ENCODE measurements at places on chromosomes 2 and 18. TPM values are rescaled to one million over a fixed set of nuclear protein-coding genes. Genes with fewer than 3 reads are reported as not detected.

- no peak for DNase-seq
These were observed 146.3 kb upstream of the APCDD1 start for GRCh38 chr18:10308154-10308553.

- DNase-seq: peak; percentile 18
These were observed 350.6 kb upstream of the VRK2 start for GRCh38 chr2:57696016-57696415.

GRCh38 chr2:224576088-224576715 lies 9.0 kb downstream of the CUL3 start:
- no peak for DNase-seq

DNA sequence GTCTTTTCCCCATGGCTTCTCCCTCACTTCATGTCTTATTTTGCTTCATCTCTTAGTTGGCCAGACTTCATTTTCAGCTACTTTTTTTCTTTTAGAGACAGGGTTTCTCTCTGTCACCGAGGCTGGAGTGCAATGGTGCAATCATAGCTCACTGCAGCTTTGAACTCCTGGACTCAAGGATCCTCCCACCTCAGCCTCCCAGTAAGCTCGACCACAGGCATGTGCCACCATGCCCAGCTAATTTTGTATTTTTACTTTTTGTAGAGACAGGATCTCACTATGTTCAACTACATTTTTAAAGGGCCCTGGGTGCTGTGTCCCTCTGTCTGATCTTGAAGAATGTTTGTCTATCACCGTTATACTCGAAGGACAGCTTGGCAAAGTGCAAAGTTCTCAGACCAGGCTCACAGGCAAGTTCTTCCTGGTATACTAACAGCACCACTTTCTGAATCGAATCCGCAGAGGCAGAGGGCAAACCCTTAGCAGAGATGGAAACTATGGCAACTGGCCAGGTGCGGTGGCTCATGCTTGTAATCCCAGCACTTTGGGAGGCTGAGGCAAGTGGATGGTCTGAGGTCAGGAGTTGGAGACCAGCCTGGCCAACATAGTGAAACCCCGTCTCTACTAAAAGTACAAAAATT lies 60.9 kb downstream of the SOWAHC start:
- no peak for DNase-seq

Gene SMAD7
- 32.9 TPM for total RNA-seq

Gene HOXD12
- total RNA-seq: not detected

Gene PASK
- total RNA-seq: 5.5 TPM

DNA sequence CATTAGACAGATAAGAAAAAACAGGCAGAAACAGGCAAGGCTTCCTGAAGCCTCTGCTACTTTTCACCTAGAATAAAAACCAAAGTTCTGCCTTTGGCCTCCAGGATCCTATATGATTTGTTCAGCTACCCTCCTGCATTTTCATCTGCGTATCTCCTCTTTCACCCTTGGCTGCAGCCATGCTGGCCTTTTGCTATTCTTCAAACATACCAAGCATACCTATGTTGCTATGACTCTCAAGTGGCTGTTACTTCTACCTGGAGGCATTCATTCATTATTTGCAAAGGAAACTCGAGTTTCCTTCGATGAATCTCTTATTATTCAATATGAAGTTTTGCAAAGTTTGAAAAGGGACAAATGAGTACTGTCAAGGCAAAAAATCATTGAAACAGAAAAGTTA lies 106.4 kb upstream of the HNMT start:
- no peak for DNase-seq

DNA sequence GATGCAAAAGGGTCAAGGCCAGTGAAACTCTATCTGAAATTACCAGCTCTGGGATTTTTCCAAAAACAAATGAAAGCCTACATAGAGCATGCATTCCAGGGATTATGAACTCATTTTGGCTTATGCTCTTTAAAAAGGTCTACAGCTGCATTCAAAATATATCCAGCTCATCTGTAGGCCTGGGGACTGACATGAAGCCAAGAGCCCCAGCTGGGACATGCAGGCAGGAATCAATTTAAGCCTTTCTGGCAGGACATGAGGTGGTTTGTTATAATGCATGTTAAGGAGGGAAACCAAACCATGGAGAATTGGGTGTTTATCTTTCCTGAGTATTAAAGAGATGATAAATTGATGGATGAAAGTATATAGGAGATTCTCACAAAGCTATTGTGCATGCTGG lies 164.5 kb downstream of the RBM43 start:
- DNase-seq: no peak

DNA sequence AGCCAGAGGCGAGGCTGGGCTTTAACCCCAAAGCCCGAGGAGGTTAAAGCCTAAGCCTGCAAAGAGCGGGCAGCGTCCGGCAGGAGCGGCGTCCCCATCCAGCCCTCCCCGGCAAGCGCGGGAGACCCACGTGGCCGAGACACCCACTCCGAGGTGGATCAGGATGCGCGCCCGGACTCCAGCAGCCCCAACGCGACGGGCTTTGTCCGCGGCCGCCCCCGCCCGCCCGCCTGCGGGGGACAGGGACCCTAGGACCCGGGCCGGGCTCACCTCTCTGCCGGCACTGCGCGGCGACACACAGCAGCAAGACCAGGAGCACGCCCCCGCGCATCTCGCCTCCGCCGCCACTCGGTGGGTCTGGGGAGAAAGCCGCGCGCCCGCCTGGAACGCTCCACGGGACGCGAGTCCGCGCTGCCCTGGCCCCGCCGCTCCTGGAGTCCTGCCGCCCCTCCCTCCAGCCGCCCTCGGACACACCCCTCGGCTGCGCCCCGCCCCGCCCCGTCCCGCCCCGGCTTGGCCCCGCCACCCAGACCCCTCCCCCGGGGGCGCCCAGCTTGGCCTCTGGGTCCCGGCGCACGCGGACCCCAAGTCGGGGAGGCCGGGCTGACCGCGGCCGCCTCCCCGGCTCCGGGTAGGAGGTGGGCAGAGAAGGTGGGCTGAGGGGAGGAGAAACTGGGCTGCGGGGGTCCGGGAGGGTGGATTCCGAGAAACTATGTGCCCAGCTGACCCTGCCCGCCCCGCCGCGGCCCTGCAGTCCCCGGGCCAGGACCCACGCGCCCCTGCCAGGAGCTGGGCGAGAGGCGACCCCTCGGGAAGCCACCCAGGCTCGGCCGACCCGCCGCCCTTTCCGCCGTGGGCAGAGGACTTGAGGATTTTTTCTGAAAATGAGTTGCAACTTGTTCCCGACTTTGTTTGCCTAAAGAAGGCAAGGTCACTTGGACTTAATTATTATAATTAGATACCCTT lies at the start of gene LAMA1:
Gene LAMA1 (minus strand): TSS at position 408 of the 966 bp plus-strand sequence. CDS start 77 bp downstream, at position 331.
- DNase-seq: no peak

DNA sequence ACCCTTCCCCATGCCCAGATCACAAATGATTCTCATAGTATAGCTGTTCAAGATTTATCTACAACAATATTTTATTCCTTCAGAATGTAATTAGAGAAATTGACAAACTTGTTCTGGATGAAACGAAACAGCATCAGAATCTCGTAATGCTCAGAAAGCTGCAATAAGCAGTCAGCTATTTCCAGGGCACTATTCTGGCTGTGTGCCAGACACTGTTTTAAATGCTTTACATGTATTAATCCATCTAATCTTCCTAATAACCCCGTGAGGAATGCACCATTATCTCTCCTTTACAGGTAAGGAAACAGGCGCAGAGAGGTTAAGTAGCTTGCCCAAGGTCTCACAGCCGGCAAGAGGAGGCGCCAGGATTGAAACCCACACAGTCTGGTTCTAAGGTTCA lies 10.1 kb upstream of the LYPD6B start:
- no peak for DNase-seq

DNA sequence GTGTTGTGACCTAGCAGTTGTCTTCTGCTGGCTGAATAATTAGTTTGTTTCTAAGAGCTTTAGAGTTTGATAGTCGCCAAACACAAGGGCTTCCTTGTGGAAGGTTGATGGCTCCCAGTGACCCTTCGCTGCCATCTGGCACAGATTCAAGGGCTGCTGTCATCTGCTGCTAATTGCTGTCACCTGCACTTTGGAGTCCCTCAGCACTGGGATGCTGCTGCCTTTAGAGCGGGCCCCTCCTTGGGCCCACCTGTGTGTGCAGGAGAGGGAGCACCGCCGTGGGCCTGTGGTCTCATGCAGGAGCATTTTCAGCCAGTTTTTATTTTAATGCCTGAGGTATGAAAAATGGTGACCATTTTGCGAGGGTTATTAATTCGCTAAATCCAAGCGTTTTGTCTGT lies 154.0 kb upstream of the NFATC1 start:
- DNase-seq: no peak

GRCh38 chr18:21741312-21741561 lies 645 bp downstream of the MIB1 start:
- no peak for DNase-seq

DNA sequence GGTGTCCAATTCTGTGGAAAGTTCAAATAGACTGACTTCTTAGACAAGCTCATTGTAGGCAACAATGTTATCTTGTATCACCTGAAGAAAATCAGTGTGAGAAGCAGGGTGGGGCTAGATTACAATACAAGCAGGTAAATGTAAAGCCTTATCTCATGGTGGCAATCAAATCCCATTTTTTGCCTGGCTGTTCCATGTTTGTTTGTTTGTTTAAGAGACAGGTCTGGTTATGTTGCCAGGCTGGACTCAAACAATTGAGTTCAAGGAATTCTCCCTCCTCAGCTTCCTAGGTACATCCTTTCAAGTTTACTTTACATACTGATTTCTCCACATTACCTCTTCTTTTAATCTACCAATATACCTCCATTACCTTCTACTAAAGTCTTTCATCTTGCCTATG lies 464.6 kb downstream of the LRP1B start:
- DNase-seq: no peak

DNA sequence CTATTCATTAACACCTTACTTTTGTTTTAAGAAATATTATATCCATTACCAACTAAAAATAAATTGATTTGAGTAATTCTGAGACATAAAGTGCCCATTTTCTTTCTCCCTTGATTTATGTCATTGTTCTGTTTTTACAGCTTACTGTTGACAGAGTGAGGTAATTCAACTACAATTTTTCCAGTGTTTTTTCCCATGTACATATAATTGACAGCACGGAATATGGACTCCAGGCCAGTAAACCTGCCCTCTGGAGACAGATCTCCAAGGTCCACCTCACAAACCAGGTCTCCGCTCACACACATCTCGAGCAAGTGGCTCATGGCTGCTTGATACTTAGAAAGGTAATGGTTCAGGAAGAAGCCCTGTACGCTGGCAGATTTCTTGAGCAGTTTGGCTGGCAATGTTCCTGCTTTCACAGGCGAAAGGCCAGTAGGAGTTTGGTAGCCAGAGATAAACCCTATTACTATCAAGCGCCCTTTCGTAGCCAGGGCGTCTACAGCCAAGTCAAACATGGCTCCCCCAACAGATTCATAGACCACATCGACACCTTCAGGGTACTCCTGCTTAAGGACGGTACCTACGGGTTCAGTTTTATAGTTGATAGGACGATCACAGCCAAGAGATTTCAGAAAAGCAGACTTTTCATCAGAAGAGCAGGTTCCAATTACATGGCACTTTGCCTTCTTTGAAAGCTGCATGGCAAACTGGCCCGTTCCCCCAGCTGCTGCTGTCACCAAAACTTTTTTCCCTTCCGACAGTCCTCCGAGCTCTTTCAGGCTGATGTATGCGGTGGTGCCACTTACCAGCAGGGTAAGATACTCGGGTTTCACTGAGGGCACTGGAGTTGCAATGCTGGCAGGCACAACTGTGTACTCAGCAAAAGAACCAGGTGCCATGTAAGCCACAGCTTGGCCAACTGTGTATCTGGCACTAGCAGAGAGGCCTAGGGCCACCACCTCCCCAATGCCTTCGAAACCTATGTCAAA lies 7.4 kb downstream of the PTGR3 start:
- DNase-seq: no peak

DNA sequence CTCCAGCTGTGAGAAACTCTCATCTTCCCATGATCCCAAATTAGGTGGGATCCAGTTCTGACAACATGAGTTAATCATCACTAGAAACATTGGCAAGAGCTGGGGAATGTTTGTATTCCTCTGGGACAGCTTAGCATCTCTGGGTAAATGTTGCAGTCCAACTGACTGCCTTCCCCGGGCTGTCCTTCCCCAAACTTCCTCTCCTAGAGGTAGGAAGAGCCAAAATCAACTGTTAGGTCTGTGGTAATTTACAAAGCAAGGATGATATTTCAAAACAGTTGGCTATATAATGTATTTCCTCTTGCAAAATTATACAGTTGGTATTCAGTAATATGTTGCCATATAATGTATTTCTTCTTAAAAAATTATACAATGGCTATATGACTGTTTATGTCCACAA lies 148.5 kb downstream of the MGAT5 start:
- peak; percentile 80 for DNase-seq

Gene CD8A
- not detected for total RNA-seq

GRCh38 chr18:474416-474815 lies 26.1 kb downstream of the COLEC12 start:
- no peak for DNase-seq

DNA sequence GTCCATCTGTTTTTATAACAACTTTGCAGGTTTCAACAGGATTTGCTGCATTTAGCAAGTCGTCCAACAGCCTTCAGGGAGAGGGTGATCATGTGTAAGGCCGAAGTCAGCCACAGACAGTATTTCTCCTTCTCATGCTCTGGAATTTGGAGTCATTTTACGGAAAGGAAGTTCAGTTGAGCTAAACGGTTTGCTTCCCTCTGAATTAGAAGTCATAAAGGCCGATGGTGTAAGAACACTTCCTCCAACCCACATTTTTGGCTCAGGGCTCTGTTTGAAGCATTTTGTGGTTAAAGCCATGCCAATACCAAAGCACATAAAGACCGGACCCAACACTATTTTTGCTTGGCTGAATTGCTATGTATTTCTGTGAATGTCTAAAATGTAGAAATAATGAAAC lies 129.5 kb downstream of the TMEM182 start:
- DNase-seq: no peak

DNA sequence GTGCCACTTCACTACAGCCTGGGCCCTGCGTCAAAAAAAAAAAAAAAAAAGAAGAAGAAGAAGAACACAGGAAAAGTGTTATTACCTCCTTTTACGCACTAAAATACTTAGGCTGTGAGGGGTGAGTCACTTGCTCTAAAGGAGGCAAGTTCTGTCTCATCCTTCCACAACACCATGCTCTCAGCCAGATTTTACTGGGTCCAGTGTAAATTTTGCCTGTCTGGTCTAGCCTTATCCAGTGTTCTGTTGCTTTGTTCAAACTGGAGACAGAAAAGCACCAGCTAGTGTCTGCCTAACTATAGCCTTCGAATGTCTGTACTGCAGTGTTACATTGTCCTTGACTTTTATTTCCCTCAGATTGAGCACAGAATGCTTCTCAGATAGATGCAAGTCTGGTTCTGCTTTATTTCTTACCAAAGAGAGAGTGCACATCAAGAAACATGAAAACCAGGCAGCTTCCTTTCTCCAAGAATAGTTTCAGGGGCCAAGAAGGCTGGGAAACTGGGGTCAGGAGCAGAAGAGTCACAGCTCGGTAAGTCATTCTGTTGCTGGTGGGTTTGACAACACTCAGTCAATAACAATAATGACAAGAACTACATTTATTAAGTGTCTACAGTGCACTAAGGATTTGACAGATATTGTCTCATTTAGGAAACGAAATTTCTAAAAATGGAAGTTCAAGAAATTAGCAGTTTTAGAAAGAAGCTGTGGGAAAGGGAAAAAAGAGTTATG lies 3.1 kb upstream of the MSGN1 start:
- peak; percentile 24 for DNase-seq

Gene ANKRD62
- not detected for total RNA-seq

GRCh38 chr2:212392043-212392442 lies 146.6 kb downstream of the ERBB4 start:
- DNase-seq: no peak

Gene ASPRV1
- under 0.01 TPM for total RNA-seq

All from fibroblast of villous mesenchyme (primary cell).